ENCODE measurements at places on chromosomes 6 and 20.

DNA sequence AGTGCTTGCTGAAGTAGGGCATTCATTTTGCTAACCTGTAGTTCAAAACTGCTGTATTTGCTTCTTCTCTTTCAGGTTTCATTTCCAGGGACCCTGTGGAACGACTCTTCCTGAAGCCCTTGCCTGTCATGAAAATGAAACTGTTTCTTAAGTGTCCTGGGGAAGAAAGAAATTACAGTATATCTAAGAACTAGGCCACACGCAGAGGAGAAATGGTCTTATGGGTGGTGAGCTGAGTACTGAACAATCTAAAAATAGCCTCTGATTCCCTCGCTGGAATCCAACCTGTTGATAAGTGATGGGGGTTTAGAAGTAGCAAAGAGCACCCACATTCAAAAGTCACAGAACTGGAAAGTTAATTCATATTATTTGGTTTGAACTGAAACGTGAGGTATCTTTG, 3.4 kb upstream of the NOL7 start:
- no peak for DNase-seq

DNA sequence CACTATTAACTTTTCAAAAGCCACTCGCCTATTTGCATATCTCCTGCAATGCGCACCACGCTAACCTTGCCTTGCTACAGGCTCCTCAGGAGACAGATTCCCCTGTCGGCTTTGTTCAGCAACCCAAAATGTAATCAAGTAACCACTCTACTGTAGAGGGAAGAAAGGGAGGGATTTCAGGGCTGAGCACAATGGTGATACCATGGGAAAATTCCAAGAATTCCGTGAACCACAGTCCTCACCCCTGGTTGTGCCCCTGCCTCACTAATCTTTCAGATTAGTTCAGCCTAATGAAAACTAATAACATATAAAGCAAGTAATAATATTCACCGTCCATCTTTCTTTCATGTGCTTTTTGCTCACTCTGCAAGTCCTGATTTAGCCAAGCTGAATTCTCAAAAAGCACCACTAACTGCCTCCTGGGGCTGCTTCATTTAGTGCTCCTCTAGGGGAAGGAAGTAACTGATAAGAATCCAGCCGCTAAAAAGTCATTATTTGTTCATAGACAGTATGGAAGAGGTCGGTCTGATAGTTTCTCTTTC, 6.6 kb downstream of the CITED2 start:
- DNase-seq = no peak

DNA sequence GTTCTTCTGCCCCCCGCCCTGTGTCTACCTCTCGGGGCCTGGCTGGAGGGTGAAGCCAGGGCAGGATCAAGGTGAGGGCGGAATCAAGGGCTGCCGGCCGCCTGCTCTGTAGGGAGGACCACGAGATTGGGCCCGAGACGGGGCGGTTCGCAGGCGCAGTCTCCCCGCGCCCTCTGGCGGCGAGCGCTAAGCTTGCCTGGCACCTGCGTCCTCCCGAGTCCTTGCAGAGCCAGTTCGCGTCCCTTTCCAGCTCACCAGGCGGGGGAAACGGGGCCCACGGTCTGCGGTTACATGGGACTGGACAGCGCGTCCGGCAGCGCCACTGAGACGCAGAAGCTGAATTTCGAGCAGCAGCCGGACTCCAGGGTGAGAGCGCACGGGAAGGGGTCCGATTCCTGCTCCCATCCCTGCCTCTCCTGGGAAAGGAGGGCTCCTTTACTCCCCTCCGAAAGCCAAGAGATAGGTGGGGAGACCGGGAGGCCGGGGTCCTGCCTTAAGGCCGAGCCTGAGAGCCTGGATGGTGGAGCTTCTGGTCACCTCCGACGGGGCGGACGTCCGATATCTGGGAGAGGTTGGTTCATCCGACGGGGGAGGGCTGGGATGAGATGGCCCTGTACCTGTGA, 3.6 kb upstream of the MATN4 start:
- no peak for DNase-seq

DNA sequence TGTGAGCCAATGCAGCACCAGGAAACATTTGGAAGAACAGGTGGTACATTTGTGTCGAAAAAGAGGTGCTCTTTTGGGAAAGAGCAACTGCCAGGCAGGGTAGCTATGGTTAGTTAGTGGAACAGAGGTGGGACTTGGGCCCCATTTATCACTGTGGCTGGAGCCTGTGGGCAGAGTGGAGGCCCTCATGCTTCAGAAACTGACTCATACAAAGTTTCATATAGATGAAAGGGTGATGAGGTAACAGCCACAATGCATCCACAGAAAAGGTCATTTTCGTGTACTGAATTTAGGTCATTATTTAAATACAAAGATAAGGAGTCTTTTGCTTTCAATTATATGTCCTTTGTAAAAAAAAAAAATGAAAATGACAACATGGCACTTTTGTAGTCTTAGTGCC, 76.4 kb upstream of the HS3ST5 start:
- DNase-seq = no peak

- DNase-seq = no peak
These were observed 98.6 kb upstream of the NEDD9 start for GRCh38 chr6:11331111-11331510.

DNA sequence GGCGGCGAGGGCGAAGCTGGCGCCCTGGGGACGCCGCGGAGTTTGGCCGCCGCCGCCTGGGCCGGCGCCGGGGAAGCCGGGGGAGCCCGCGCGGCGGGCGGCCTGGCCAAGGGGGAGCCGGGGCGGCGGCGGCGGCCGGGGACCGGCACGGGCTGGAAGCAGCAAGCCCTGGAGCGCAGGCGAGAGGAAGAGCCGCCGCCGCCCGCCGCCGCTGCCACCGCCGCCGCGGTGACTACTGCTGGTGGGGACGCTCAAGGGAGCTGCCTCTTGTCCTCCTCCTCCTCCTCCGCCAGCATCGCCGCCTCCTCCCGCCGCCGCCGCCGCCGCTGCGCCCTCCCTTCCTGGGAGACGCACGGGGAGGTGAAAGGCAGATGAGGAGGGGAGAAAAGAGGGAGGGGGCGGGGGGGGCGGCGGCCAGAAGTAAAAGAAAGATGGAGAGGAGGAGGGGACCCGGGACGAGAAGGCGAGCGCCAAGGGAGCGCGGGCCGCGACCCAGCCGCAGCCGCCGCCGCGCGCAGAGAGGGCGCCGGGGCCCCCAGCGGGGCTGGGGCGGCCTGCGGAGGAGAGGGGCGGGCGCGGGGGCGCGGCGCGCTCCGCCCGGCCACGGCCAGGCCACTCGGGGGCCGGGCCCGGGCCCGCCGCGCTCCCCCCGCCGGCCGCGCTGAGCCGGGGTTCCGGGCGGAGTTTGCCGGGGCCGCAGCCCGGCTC, 846 bp downstream of the PDE10A start:
- no peak for DNase-seq

All from muscle of arm (tissue), 14 donors.